ENCODE measurements at places on chromosomes 16 and 17.

DNA sequence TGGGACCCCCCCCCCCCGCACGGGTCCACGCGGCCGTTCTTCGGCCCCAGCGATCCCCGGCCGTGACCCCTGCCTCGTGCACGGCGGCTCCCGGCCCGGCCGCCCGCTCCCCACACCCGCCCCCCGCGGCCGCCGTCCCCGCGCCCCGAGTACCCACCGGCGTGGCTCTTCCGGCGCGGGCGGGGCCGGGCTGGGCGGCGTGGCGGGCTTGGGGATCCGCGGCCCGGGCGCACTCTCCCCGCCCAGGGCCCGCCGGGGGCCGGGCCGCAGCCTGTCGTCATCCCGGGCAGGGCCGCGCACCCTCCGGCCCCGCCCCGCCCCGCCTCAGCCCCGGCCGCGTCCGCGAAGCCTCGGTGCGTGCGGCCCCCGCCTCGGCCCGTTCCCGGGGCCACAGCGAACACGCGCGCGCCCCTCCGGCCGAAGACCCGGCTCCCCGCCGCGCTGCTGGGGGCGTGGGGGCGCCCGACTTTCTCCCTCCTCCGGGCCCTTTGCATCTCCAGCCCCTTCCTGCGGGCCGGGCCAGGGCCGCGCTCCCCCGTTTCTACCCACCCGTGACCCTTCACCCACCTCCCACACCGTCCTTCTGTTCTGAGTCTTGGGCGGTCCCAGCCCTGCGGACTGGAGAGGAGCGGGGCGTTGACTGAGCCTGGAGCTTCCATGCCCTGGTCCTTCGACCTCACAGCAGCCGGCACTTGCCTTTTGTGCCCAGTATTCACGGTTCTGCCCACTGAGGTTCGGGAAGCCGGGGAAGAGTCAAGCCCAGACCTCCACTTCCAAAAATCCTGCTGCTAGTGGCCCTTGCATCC is 840 bp downstream of the MYO1C start:
- peak; percentile 61 for DNase-seq

DNA sequence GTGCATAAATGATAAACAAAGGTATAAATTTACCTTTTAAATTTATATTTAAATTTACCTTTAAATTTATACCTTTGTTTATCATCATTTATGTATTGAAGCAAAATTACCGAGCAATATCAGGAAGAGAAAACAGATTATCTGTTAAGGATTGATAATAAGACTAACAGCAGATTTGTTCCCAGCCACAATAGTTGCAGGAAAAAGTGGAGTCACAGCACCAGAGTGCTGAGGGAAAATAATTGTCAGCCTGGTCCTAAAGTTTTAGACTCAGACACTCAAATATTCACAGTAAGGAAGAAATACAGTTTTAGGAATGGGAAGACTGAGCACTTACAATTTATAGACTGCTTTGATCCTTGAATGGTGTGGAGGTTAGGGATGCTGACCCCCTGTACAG is 117.2 kb downstream of the MAP2K4 start:
- no peak for DNase-seq

GRCh38 chr17:51230306-51230705 is 29.5 kb downstream of the MBTD1 start:
- DNase-seq, result no peak

GRCh38 chr17:64974750-64975317 is 55.6 kb upstream of the LRRC37A3 start:
- DNase-seq, result no peak

DNA sequence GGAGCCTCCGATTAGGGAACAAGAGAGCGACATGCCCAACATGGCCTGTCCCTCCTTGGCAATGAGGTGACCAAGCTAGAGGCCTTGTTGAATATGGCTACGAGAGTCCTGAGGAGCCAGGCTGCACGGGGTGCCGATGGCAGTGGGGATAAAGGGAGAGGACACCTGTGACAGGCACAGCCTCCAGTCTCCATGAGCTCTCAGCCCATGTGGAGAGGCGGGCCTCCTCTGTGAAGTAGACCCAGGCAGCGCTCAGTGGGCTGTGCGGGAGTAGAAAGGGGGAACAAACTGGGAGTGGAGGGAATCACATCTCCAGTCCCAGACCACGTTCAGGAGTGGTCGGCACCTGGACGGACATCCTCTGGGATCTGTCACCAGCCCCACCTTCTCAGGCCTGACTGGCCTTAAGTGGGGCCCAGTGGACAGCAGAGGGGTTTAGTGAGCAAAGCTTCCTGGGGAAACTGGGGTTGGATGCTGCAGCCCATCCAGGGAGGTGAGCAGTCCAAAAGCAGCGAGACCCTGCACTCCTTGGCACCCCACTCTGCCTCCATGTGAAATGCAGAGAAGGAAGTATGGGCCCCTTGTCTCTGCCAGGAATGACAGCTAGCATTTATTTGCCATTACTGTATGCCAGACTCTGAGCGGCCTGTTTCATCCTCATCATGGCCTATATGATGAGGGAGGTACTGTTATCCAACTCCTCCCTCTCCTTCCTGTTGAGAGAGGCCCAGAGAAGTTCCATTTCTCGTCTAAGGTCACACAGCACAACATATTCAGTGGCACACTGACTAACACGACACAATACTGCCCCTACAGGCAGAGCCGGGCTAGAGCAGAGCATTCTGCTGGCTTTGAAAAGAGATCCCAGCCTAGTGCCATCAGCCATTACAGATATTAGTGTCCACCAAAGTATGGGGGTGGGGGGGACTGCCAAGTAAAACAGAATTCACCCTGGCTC is 4.5 kb upstream of the TMEM92 start:
- DNase-seq, result peak; percentile 81

GRCh38 chr17:44081681-44082080 is 11.1 kb downstream of the G6PC3 start:
- DNase-seq, result no peak

DNA sequence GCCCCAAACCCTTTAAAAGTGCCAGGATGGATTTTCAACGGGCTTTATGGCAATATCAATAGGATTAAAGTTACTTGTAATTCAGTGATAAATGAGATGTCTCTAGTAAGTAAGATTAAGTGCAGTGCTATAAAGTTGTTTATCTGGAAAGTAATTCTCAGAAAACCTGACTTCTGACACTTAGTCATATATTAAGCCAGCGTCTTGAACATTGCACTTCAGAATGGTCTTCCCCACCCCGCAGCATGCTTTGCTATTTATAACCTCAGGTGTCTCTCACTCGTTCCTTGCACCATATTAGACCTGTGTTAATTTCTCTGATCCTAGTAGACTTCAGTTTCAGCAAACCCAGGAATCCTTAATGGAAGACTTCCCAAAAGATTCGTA is 2.1 kb upstream of the MAF start:
- no peak for DNase-seq

DNA sequence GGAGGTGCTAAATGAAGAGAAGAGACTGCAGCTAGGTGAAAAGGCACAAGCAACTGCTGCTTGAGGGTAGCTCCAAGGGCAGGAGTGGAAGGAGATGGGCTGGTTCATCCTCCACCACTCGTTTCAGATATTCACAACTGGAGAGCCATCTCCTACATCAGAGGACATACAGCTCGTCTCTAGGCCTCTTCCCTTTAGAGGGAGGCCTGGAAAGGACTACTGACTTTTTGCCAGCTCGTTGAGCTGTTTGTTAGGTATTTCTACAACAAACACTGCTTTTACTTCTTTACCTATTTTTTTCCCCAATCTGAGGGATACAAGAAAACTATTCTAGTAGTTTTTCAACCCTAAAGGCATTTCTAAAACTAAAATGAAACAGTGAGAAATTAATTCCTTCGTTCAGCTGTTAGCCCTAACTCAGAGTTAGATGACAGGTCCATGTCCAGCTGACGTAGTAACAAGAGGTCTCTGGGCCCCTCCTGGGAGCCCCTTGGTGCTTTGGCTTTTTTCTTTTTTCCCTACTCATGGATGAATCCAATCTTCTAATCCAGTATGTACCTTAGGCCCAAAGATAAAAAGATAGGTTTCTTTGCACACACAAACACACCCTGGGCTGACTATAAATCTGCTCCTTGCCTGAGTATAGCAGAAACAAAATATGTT is 47.8 kb upstream of the TBX2 start:
- no peak for DNase-seq
